ENCODE measurements at places on chromosomes 2 and 18. TPM values are rescaled to one million over a fixed set of nuclear protein-coding genes. Genes with fewer than 3 reads are reported as not detected.

Gene ITSN2
- 98.0 TPM for total RNA-seq

Gene ALKAL2
- total RNA-seq: not detected

Gene CHRND
- total RNA-seq: not detected

Gene OR6B2
- not detected for total RNA-seq

Gene CASP8
- 21.6 TPM for total RNA-seq

Gene FBXO15
- not detected for total RNA-seq

Gene TRABD2A
- 0.76 TPM for total RNA-seq

Gene MMADHC
- total RNA-seq: 109 TPM

Gene C2orf72
- total RNA-seq: 1.1 TPM

Gene SLC9A2
- total RNA-seq: 0.47 TPM

Gene CHN1
- 2.1 TPM for total RNA-seq

Gene MAP3K19
- total RNA-seq: not detected

Gene OBSL1
- total RNA-seq: 20.5 TPM

Gene GPR45
- not detected for total RNA-seq

Gene SGO2
- 7.2 TPM for total RNA-seq

Gene FOXD4L1
- not detected for total RNA-seq

Gene ARL4C
- 20.2 TPM for total RNA-seq

Gene MRPL44
- 18.9 TPM for total RNA-seq

Gene TFCP2L1
- 39.7 TPM for total RNA-seq

Gene DIPK1C
- total RNA-seq: not detected

Gene COLEC12
- 12.2 TPM for total RNA-seq

Gene NIFK
- 79.2 TPM for total RNA-seq

Gene CD8B
- 0.97 TPM for total RNA-seq

Gene CAPN14
- total RNA-seq: 316 TPM

Gene GPR17
- total RNA-seq: not detected

Gene NDC80
- 2.9 TPM for total RNA-seq

Gene ZNF236
- 11.3 TPM for total RNA-seq

Gene TTR
- total RNA-seq: not detected

Gene CD226
- total RNA-seq: 1.9 TPM

Gene OXER1
- 0.18 TPM for total RNA-seq

Gene PKDCC
- 16.8 TPM for total RNA-seq

Gene C2orf68
- total RNA-seq: 12.8 TPM

Gene DUSP19
- 0.27 TPM for total RNA-seq

Gene CFC1
- total RNA-seq: not detected

Gene CNPPD1
- 43.2 TPM for total RNA-seq

Gene ZNF385B
- not detected for total RNA-seq

Gene FMNL2
- 17.9 TPM for total RNA-seq

Gene EPAS1
- 90.8 TPM for total RNA-seq

Gene ROCK2
- total RNA-seq: 50.5 TPM

Gene SPATA3
- total RNA-seq: not detected

Gene CACNB4
- total RNA-seq: 7.2 TPM

Gene CD207
- 2.5 TPM for total RNA-seq

Gene NPHP1
- total RNA-seq: 3.8 TPM

Gene NRBP1
- 89.6 TPM for total RNA-seq

Gene AQP12A
- total RNA-seq: not detected

Gene TRIM43
- total RNA-seq: not detected

Gene POTEC
- total RNA-seq: not detected

Gene GATA6
- 2.1 TPM for total RNA-seq

Gene SERPINB12
- 13.2 TPM for total RNA-seq

Gene HNMT
- total RNA-seq: 10.6 TPM

Gene ACTR3
- 270 TPM for total RNA-seq

Gene ERMN
- total RNA-seq: 1.1 TPM

Gene C2orf81
- total RNA-seq: 0.73 TPM

Gene IKZF2
- total RNA-seq: 96.1 TPM

Gene C1QL2
- total RNA-seq: not detected

All from esophagus squamous epithelium (tissue), 5 donors.